Inflammatory macrophage (primary cell): ENCODE measurements at places on chromosomes 1 and 21.

DNA sequence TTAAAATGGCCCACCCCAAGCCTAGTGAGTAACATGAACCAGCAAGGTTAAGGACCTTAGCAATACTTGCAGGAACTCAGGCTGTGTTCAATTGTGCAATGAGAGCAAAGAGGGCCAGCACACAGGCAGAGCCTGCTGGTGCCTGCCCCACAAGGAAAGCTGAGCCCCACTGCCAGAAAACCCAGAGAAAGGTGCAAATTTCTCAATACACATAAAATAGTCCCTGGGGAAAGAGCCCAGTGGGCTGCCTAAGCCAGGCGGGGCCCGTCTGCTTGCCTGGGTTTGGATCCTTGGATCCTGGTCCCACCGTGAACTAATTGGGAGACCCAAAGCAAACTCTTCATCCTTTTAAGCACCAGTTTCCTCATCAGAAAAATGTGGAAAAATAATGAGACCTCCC, 128.5 kb upstream of the CACNA1E start:
- DNase-seq: no peak

GRCh38 chr21:44349416-44349846, 4.0 kb upstream of the TRPM2 start:
- no peak for DNase-seq

- no peak for DNase-seq
These were observed 73.3 kb downstream of the MDM4 start for GRCh38 chr1:204589409-204590038.

DNA sequence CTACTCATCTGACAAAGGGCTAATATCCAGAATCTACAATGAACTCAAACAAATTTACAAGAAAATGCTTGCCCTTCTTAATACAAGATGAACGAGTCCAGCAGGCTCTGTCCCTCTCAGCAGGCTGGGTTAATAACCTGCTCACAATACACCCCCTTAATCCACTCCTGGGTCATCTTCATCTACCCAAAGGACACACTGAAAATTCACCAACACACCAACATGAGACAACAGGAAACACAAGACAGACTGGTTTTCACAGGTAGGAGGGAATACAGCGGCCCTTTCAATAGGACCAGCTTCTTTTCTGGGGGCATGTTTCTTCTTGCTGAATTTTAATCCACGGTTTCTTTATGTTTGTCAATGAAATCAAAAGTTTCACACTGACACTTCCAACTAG, 44.6 kb downstream of the SUSD4 start:
- DNase-seq: no peak

DNA sequence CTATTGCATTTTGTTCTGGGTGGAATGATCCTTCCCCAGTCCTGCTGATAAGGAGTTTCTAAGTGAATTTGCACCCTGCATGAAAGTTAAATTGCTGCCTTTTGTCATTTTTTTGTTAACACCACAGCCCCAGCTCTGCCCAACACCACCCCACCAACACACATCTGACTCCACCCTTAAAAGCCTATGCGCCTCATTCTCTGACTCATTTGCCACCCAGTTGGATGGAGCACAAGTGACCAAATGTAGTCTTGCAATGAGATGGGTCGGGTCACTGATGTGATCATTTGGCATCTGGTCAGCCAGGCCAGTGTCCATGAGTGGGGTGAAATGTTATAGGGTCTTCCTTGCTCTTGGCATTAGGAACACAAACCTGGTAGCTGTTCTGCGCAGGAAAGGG, 256.8 kb downstream of the KAZN start:
- DNase-seq: no peak

GRCh38 chr1:234938924-234939323, 189.7 kb downstream of the TOMM20 start:
- peak; percentile 36 for DNase-seq

- DNase-seq: peak; percentile 42
These were observed 70.1 kb upstream of the NTPCR start for GRCh38 chr1:232880354-232880753.

GRCh38 chr1:206467915-206468314, 2.4 kb upstream of the IKBKE start:
- DNase-seq: peak; percentile 97

GRCh38 chr21:21114461-21114860, 116.3 kb downstream of the NCAM2 start:
- DNase-seq: no peak

DNA sequence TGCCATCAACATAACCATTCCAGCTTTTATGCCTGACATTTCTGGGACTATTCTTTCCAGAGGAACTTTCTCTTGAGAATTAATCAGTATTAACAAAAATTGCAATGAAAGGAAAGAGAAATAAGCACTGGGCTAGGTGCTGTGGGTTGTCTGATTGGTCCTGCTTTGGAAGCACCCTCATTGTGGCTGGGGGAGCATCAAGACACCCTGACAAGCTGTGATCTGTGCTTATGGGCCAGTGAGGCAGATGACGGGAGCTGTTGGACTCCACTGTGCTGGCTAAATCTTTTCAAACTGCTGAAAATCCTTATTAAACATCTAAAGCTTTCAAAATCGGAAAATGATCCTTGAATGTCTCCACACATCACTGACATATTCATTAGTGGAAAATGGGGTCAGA, 20.0 kb downstream of the UBASH3A start:
- DNase-seq: no peak

- no peak for DNase-seq
These were observed 220.2 kb upstream of the CSF3R start for GRCh38 chr1:36702963-36703362.
